ENCODE measurements at places on chromosomes 13 and 19.

GRCh38 chr13:96728463-96728862, 265.8 kb downstream of the OXGR1 start:
- DNase-seq = no peak

DNA sequence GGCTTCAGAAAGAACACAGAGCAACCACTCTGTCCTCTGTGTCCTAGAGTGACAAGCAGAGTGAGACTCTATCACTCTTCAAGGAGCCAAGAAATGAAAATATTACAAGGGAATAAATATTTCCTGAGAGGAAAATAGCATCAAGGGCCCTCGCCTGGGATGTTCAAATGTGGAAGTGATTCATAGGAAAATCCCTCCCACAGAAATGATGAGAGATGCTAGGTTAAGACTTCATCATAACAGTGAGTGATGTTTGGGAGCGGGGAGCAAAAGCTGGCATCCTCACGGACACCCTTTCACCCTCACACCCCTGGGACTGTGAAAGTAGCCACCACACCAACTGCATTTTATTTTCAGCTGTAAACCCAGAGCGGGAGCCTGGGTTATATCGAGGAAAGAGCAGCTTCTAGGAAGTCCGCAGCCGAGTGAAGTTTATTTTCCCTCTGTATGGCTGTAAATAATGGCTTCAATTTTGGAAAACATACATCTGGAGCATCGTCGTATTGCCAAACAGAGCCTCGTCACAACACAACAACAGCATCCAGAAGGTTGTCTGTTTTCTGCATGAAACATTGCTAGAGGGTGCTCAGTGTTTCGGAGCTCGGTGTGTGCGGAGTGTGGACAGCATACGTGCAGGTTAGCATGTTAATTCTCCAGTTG, 54.8 kb downstream of the DLEU7 start:
- DNase-seq = no peak

- DNase-seq = no peak
These were observed 12.6 kb upstream of the METTL21C start for GRCh38 chr13:102707467-102707866.

- DNase-seq = no peak
These were observed 595 bp downstream of the ZNF440 start for GRCh38 chr19:11814700-11815035.

DNA sequence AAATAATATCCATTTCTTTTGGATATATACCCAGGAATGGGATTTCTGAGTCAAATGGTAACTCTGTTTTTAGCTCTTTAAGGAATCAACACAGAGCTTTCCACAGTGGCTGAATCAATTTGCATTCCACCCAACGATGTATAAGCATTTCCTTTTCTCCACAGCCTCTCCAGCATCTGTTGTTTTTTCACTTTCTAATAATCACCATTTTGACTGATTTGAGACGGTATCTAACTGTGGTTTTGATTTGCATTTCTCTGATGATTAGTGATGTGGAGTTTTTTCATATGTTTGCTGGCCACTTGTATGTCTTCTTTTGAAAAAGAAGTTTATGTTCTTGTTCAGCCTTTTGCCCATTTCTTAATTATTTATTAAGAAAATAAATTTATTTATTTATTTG, 352.2 kb upstream of the OBI1 start:
- DNase-seq = no peak

- no peak for DNase-seq
These were observed 77.9 kb downstream of the GNG7 start for GRCh38 chr19:2624537-2625091.

DNA sequence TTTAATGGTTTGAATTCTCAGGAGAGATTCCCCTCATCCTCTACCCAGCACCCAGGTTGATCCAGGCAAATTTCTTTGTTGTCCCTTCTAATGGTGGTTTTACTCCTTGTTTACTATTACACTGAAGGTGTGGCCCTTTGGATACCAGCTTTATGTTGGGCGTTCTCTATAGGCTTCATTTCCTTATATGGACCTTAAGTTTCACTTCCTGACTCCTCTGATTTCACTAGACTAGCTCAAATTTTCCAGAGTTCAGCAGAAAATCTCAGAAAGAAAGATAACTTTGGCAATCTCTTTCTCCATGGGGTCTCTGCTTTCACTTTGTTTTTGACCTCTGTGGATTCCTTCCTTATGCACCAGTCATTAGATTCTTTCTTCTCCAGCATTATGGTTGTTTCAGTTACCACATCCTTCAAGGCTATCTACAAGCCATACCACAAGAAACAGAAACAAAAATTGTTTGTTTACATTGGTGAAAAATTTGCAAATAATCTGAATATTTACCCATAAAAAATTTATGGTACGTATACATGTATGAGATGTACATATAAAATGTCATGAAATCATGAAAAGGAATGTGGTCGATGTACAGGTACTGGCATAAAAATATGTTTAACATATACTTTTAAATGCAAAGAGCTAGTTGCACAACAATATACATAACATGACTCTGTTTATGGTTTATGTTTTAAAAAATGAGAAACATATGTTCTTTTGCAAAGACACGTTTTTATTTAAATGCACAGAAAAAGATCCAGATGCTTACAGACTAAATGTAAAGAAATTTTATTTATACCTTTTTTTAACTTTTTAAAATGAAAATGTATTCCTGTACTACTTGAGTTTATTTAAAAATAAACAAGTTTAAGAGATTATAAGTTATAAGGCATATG, 212.6 kb downstream of the LACC1 start:
- no peak for DNase-seq

GRCh38 chr13:44912278-44913016, 76.8 kb downstream of the NUFIP1 start:
- peak; percentile 4 for DNase-seq

GRCh38 chr13:49760558-49760957, 31.9 kb downstream of the KPNA3 start:
- DNase-seq = no peak

DNA sequence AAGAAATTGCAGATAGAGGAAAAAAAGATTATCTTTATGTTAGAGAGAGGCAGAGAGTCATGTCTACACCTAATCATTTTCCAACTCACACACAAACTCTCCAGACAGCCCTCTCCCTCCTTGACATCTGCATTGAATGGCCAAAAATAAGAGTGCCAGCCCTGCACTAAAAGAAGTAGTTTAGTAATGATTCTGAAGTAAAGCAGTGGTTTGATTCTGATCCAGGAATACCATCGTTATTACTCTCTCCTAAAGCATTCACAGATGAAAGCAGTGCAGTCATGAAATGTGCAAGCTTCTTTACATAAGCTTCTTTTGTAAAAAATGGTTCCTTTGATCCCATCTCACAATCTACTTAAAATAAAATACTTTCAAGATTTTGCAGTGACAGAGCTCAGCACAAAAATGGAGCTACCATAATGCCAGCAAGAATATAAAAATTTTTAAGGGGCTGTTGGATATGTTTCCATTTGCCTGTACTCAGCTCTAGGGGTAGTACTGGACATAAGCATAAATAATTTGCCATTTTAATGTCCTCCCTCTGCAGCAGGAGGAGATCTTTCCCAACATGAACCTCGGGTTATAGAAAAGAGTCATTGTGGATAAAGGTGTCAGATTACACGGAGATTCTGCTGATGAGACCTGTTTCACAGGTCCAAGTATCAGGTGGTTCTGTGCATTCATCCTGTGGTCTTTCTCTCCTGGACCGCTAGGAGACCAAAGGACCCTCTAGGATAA, 406.3 kb downstream of the DCT start:
- DNase-seq = peak; percentile 6

GRCh38 chr19:54173951-54174834, 1.2 kb upstream of the TMC4 start:
- no peak for DNase-seq

GRCh38 chr13:88958821-88959220, 1287.7 kb downstream of the SLITRK5 start:
- DNase-seq = no peak

DNA sequence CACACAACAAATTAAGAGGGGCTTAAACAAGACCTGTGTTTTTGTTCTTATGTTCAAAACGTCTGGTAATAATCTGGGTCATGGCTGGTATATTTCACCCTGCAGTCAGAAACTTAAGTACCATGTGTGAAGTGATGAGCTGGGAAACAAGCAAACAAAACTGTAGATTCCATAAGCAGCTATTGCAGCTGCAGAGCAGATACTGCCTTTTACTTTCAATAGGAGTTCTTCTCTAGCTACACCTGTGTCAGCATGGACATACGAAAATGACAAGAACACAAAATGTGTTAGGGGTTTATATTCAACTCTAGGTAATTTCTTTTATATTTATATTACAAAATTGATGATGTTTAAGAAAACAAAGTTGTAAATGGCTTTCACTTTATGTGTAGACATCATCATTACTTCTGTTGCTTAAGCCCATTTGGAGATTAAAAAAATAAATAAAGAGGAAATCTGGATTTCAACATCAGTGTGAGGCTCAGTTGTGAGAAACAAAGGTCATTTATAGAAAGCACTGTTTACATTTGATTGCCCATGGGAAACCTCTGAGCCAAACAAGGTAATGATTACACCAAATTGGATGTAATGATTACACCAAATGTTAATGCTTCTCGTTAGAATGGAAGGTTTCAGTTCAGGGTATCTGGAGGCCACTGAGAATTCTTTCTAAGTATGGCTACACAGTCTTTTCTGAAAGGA, 451.0 kb upstream of the SLC10A2 start:
- DNase-seq = no peak

GRCh38 chr19:55406826-55407549, 600 bp downstream of the UBE2S start:
- DNase-seq = no peak

DNA sequence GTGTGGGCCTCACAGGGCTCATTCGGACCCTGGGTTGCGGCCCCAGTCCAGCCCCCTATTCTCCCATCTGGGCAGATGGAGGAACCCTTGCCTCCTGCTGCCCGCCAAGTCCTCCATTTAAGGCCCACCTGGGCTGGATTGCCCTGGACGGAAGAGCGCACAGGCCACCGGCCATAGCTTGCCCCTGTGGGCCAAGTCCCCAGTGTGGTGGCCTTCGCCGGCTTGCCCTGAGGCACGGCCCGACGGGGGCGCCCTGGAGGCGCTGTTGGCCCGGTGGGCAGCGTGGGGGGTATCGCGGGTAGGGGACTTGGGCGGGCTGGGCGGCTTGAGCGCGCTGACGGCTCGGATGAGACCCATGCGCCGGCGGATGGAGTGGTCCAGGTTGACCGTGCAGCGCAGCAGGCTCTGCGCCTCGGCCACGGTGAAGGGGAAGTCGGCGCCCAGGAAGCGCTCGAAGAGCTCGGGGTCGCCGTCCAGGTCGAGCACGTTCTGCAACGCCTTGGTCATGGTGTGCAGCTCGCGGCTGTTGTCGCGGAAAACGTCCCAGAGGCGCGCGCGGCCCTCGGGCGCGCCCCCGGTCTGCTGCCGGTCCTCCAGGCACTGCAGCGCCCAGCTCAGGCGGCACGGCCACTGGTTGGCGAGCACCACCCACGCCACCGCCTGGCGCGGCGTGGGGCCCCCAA, 8.8 kb downstream of the NKPD1 start:
- no peak for DNase-seq

DNA sequence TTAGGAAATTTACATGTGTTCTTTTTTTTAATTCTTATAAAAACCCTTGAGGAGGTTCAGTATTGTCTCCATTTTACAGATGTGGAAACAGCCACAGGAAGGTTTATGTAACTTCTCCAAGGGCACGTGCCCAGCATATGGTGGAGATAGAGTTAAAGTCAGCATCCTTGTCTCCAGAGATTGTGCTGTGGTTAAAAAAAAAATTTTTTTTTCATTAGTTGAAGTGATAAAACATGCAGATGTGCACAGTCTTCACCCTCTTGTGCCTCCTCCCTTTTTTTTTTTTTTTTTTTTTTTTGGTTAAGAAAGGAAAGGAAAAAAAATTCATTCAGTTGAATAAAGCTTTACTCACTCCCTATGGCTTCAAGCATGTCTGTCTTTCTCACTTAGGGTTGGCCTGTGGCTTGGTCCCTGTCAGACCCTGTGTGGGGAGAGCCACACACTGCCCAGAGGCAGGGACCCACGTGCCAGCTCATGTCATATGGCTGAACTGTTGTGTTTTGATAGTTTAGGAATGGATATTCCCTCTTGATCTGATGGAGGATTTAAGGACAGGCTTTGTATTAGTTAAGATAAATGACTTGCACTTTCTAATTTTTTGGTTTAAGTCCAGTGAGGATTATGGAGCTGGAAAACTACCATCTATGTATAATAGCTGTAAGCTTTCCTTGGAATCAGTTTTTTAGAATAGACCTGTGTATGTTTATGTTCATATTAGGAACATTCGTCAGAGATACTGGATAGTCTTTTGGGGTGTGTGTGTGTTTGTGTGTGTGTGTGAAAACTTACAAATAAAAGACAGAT, 19.3 kb downstream of the RNASEH2B start:
- no peak for DNase-seq

- no peak for DNase-seq
These were observed 13.2 kb downstream of the PEX11G start for GRCh38 chr19:7475665-7476064.

DNA sequence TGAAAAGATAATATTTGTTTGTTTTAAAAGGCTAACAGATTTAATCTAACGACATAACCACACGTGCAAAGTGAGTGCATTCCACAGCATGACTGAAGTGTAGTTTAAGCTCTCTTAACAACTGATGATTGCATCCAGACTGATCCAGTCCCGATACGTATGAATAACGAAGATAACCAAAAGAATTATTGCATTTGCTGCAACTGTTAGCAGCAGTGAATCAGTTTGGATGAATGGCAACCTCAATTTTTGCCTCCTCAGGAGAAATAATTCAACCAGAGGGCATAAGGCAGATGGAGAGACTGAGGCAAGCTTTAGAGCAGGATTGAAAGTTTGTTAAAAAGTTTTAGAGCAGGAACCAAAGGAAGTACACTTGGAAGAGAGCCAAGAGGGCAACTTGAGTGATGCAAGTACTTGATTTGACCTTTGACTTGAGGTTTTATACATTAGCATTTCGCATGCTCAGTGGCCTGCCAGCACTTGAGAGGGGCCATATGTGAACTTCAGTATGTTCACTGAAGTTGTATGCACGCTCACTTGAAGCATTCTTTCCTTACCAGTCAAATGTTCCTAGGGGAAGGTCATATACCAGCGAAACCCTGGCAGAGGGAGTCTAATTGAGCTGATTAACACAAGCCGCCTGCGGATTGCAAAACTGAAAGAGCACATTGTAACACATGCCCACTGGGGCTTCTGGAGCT, 835.0 kb upstream of the PCDH20 start:
- no peak for DNase-seq

- no peak for DNase-seq
These were observed 43.0 kb downstream of the IFT88 start for GRCh38 chr13:20610006-20610405.

DNA sequence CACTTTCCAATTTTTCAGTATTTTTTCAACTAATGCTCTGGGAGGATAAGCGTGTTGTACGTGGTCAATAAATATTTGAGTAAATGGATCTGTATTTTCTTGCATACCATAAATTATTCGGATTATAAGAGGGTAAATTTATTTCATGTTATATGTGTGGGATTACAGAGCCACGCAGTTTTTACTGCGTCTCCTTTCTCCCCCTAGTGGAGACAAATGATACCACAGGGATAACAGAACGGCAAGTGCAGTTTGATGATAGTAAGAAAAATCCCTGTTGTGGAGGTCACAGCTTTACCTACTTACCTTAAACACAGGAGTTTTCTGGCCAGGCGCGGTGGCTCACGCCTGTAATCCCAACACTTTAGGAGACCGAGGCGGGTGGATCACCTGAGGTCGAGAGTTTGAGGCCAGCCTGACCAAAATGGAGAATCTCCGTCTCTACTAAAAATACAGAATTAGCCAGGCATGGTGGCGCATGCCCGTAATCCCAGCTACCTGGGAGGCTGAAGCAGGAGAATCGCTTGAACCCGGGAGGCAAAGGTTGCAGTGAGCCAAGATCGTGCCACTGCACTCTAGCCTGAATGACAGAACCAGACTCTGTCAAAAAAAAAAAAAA, 16.8 kb downstream of the MBD3L2B start:
- DNase-seq = no peak

All from NCI-H510A (cell line).